ENCODE measurements at places on chromosomes 6 and 20.

GRCh38 chr6:107604549-107604948 is 114.6 kb downstream of the SOBP start:
- DNase-seq: peak; percentile 30

- no peak for DNase-seq
Observed at GRCh38 chr6:110878751-110879522, 4.4 kb downstream of the AMD1 start.

- no peak for DNase-seq
Observed at GRCh38 chr6:65649392-65649791, 57.6 kb downstream of the EYS start.

GRCh38 chr20:19847383-19847782 is 89.3 kb downstream of the RIN2 start:
- no peak for DNase-seq

GRCh38 chr6:86683132-86683908 is 254.0 kb upstream of the HTR1E start:
- DNase-seq: no peak

GRCh38 chr6:156713548-156713947 is 63.6 kb upstream of the ARID1B start:
- no peak for DNase-seq

DNA sequence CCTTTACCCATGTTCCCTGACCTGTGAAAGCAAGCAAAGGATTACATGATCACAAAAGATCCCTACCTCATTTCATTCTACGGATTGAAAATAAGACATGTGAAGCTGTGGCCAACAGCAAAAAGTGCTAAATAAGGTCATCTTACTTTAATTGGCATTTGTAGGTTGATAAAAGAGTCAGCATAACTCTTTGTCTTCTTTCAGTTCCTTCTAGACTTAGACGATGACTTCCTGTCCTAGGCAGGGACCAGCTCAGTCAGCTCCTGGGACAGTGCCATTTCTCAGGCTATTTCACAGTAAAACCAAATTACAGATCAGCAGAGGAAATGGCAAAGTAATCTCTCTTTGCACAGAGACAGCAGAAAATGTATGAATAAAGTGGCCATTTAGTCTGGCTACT is 480.7 kb downstream of the RFPL4B start:
- DNase-seq: no peak

DNA sequence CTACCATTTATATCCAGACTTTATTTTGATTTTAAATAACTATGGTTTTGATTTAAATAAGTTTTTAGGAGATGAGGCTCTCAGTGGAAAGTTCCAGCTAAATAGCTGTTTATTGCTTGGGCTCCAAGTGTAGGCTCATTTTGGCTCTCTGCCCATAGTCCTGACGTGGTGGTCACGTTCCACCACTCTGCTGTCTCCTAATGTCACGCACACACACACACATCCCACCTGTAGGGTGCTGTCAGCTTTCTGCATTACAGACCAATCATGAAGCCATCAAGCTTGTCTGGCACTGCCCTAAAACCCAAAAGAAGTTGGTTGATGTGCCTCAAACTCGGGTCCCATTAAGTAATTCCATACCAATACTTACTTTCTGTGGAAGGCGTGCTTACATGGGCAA is 45.4 kb downstream of the PANK2 start:
- DNase-seq: no peak

DNA sequence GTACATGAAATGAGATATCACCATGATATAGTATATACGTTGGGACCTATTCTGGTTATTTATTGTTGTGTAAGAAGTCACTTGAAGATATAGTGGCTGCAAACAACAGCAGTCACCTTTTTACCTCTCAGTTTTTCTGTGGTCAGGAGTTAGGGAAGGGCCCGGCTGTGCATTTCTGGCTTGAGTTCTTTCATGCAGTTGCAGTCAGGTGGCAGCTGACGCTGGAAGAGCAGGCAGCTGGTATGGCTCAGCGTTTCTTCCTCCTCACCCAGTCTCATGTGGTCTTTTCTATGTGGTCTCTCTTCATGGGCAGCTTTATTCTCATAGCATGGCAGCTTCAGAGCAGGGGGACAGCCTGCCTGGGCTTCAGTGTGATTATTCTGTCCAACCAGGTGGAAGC is 154.4 kb downstream of the PLCB4 start:
- no peak for DNase-seq

DNA sequence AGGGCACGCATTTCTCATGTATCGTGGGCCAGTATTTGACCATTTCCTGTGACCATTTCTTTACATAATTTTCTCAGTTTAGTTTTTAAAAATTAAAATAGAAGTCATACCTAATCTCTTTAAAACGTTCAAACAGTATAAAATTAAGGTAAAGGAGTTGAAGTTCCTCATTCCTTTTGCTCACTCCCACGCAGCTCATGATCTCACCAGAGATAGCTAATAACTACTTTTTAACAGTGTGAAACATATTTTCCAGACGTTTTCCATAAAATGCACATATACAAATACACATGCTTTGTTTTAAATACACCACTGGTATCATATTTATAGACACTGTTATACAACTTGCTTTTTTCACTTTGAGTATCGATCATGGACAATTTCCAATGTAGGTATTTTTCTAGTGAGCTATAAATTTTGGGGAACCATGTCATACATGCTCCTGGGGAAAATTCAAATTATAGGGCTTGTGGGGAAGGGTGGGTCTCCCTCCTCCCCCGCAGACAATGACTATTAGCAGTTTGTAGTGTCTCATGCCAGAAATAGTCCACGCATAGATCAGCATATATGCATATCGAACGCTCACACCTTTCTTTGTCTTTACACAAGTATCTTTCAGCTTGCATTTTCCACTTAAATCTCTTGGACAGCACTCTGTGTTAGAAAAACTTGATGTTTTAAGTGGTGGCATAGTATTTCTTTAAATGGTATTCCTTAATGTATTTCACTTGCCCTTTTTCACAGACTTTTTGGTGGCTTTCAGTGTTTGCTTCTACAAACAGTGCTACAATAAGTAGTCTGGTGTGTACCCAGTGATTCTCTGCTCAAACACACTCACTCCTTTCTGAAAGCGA is 145.5 kb upstream of the ZNF217 start:
- DNase-seq: no peak

DNA sequence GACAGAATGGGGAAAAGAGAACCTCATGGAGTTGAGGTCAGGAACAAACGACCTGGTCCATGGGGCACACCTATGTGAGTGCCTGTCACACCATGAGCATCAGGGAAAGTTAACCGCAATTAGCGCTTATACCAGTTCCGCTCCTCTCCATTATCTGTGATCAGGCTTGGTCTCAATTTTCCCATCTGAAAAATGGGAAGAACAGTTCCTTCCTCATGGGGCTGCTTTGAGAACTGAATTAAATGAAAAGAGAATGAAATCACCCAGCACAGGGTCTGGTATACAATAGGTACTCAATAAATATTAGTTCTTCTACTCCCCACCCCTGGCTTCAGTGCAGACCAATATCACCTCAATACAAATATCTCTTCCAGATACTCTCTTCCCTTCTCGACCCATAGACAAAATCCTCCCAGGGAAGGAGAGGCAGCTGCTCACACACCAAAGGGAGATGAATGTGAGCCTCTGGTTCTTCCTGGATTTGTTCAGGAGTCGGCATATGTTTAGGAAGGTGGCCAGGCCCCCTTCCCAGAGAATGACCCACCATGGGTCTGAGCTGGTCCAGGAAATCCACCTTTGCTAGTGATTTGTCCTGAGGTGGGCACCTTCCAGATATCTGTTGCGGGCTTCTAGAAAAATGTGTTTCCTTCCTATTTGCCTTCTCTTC is 2.4 kb upstream of the PTGIS start:
- no peak for DNase-seq

DNA sequence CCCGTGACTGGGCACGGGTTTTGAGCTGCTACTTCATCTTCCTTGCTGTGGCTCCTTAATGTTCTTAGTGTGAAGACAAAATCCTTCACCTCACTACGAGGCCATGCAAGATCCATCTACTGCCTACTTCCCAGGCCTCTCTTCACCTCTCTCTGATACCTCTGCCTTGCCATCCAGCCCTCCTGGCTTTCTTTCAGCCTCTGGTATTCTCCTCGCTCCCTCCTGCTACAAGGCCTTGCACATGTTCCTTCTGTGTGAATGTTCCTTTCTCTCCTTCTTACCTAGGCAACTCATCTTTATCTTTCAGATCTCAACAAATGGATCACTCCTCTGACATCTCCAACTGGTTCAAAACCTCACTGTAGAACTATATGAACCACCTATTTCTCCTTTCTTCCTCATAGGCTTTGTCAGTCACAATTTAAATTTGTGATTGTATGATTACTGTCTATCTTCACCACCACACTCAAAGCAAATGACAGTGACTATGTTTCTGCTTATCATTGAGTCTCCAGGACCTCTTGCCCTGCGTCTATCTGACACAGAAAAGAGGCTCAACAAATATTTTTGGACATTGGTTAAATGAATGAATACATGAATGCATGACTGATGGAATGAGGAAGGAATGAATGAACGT is 19.8 kb downstream of the HEY2 start:
- no peak for DNase-seq

- no peak for DNase-seq
Observed at GRCh38 chr6:80203283-80203682, 96.8 kb downstream of the BCKDHB start.

GRCh38 chr6:109449064-109449794 is 6.3 kb downstream of the MICAL1 start:
- no peak for DNase-seq

DNA sequence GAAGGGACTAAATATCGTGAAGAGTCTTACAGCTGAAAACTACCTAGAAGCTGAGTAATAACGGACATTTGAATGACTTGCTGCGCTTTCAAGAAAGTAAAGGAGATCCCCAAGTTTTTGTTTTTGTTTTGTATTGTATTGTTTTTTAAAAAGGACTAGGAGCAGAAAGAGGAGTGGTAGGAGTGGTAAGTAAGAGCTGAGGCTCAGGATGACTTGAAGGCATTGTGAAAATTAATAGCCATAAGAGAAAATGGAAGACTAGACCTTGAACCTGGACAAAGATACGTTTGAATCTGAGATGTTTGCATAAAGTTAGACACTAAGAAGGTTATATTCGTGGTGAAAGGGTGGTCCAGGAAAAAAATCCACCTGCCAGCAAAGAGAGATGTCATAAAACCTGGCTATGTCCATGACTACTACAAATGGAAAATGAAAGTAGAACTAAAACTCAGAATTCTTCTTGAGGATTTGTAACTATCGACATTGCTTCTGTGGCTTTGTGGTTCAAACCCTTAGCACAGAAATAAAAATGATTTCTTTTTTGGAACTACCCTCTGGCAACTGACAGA is 824.8 kb upstream of the FLRT3 start:
- DNase-seq: no peak

DNA sequence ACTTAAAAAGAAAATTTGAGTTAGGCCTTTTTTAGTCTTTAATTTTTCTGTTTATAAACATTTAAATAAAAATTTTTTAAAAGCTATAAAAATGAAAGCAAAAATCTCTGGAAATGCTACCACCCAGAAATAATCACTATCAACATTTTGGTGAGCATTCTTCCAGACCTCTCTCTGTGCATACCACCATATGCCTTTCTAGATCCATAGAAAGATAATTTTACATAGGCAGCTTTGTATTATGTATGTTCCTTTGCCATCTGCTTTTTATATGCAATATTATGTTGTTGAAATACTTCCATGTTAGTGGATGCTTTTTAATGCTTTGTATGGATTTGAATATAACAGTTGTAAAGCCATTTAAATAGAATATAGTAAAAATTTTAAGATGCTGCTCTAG is 496.7 kb upstream of the HTR1E start:
- DNase-seq: no peak

GRCh38 chr6:106168097-106168888 is 82.2 kb downstream of the PRDM1 start:
- DNase-seq: no peak

GRCh38 chr6:161444464-161444863 is 170.6 kb upstream of the AGPAT4 start:
- DNase-seq: no peak

GRCh38 chr20:25584905-25585704 is at the start of gene NINL:
TSS of gene NINL (minus strand) at chr20:25585531. CDS start at chr20:25526587, 58,944 bp downstream.
- no peak for DNase-seq

GRCh38 chr6:57262488-57262887 is 40.4 kb upstream of the RAB23 start:
- DNase-seq: no peak

GRCh38 chr6:161546632-161547031 is 272.8 kb upstream of the AGPAT4 start:
- DNase-seq: no peak

DNA sequence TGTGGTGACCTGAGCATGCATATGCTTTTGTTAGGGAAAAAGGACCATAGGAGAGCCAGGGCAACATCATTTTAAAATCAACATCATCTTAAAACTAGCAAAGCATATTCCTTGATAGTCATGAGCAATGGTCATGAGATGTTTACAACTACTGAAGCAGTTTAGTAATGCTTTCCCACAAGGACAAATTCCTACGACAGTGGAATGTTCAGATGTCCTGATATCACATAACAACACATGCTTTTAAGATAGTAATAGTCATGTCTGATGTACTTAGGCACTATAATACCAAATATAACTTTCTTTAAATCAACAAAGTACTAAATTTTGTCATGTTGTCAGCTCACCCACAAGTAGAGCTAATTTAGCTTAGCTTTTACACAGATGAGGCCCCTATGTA is 370.3 kb downstream of the HTR1B start:
- no peak for DNase-seq

- DNase-seq: no peak
Observed at GRCh38 chr6:53124131-53124800, 24.4 kb downstream of the GCM1 start.

DNA sequence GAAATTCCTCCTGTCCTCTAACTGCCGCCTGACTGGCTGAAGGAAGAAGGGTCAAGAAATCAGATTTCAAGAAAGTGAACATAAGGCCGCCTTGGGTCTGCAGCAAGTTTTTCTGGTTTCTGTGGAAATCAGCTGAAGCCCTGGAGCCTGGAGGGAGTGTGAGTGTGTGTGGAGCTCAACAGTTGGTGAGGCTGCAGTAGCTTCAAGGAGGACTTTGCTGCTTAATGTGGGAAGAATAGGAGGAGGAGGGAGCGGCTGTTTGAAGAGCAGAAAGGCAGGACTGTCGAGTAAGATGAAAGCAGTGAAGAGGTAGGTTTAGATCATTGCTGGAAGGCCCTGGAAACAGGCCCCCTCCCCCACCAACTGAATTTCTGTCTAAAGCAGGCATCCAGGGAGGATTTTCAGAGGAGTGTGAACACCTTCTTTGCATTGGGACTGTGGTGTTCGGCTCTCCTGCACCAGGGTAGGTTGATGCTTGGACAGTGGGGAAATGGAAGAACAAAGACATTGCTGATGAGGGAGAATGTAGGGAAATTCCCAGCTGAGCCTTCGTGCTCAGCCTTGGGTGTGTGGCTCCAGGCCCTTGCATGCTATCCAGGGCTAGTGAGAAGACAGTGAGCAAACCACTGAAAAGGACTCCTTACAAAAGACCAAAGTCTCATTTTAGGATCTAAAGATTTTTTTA is 79.5 kb upstream of the VSTM2L start:
- DNase-seq: no peak
